ENCODE measurements at places on chromosomes 16 and 17. TPM values are rescaled to one million over a fixed set of nuclear protein-coding genes. Genes with fewer than 3 reads are reported as not detected.

PYY gene
- total RNA-seq, result not detected

- DNase-seq, result peak; percentile 90
These were observed at the start of gene FAM222B for GRCh38 chr17:28842282-28843012. FAM222B (minus strand) TSS chr17:28842790; CDS start chr17:28766667, 76,123 bp downstream.

- no peak for DNase-seq
These were observed 6.2 kb downstream of the ZACN start for GRCh38 chr17:76085066-76085730.

DNA sequence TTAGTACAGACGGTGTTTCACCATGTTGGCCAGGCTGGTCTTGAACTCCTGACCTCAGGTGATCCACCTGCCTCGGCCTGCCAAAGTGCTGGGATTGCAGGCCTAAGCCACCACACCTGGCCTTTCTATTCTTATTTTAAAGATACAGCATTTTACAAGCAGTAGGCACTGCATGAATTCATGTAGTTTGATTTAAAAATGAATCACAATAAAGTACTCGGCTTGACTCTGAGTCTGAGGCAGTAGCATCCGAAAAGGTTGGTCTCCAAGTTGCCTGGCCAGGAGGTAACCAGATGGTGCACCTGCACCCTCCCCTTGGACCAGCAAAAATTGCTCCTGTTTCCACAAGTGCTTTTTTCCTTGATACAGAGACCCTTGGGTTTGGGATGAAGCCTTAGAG is 35.6 kb downstream of the MAP2K6 start:
- no peak for DNase-seq

All from left cardiac atrium (tissue), 4 donors.